AG04449 (cell line): ENCODE measurements at places on chromosomes 4 and X.

DNA sequence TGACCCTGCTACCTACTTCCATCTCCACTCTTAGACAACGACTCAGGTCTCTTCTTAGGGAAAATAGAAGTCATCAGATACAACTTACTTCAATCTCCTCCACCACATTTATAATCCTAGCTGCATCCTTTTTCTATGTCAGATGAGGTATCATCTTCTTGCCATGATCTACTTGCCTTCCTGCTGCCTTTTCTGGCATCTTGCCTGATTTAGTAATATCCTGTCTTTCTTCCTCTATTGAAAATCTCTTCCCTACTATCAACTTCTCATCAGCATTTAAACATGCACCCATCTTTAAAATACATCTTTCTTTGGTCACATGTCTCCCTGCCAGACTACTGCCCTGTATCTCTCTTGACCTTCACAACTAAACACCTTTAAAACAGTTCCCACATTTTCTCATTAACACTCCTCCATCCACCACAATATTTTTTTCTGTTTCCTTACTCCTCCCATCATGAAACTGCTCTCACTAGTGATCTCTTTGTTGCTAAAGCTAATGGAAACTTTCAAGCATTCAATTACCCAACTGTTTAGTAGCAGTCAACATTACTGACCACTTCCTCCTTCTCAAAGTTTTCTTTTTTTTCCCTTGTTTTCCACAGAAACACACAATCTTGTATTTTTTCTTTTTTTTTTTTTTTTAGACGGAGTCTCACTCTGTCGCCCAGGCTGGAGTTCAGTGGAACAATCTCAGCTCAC lies 100.8 kb upstream of the CXorf66 start:
- DNase-seq: no peak

GRCh38 chr4:102552781-102553180 lies 51.6 kb downstream of the NFKB1 start:
- DNase-seq: no peak

GRCh38 chr4:40804598-40804997 lies 54.8 kb downstream of the NSUN7 start:
- no peak for DNase-seq

DNA sequence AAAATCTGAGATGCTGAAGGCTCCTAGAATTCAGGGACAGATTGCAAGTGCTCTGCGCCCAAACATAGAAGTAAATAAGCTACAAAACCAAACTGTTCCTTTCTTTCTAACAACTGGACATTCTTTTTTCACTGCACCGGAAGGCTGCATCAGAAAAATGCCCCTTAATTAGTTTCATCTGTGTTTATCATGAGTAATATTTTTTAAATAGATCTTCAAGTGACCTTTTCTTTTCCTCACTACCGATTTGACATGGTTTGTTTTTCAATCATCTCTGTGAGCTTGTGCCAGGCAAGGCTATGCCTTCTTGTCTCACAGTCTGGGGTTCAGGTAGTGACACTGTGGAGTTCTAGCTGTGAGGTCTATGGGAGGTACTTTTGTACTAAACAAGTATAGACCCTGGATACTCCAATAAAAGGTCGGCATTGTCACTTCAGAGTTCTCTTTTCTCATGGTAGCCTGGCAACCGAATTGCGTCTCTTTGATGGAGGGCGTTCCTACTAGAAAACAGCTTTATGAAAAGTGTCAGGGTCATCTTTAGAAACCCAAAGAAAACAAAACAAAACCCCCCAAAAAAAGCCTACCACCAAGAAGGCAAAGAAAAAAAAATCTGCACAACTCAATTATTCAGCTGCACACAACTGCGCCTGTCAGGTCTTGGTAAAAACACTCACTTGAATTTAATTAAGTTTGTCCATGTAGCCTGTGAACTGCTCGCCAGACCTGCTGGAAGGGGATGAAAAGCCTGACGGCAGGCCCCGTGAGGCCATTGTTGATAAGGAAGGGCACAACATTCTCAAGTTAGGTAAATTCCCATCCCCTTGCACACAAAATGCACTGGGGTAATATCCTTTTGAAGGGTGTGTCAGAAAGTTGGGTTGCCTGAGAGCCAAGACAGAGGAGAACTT lies 22.8 kb upstream of the ADAMTS3 start:
- no peak for DNase-seq

DNA sequence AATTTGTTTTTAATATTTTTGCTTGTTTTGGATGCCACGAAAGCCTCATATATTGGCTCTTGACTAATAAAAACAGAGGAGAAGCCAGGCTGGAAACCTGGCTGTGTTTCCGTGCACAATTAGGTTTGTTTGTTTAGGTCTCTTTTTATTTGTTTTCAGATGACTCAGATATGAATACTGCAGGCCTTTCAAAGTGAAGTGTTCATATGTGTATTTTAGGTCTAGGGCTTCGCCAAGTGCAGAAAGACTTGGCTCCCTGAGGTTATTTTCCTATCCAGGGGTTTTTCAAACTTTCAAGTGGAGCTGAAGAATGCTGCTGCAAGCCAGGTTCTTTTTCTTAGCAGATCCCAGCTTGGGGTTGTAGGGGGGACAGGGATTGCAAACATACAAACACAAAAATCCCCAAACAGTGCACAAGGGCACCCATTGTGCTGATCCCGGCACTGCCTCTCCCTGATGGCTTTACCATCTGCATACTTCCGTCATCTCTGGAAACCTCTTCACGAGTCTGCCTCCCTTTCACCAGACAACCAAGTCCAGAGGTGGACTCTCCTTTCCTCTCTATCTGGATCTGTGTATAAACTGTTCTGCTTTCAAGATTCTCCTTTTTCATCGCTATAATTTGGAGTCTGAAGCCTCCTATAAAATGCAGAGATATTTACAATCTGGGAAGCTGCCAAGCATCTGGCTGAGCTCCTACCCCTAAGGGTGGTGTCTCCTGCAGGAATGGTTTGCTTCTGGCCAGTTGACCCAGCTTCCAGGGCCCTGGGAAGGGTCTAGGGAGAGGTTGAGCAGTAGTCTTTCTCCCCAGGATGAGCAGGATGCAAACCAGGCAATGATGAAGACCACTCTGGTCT lies 108.6 kb downstream of the SMIM20 start:
- DNase-seq: no peak

DNA sequence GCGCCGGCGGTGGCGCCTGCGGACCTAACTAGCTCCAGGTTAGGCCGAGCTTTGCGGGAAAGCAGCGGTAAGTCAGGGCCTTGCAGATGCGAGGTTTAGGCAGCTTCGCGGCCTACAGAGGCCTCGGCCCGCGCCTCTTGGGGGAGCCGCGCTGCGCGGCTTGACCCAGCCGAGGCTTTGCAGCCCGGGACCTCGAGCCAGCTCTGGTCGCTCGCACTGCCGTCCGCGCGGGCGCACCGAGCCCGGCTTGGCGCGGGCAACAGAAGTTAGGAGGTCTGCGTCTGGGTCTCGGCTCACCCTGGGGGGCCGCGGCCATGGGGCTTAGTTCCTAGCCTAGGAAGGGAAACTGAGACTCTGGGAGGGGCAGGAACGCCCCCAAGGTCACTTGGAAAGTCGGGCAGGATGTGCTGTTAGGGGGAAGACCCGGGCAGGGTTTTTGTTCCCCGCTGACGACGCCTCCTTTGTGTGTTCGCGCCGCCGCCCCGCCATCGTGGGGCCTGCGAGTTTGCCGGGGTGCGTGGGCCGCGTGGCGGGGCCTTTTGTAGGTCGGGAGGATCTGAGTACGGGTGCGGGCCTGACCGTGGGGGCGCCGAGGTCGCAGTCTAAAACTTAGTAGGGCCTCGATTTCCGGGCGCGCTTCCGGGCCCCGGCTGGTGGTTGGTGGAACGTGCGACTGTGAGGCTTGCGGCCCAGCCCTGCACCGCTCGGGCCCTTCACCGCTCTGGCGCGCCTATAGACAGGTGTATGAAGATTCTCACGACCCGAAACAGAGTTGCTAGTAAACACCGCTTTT lies 482 bp downstream of the RNF4 start:
- DNase-seq: no peak

- no peak for DNase-seq
These were observed 73.0 kb downstream of the TMEM165 start for GRCh38 chr4:55468724-55469123.

DNA sequence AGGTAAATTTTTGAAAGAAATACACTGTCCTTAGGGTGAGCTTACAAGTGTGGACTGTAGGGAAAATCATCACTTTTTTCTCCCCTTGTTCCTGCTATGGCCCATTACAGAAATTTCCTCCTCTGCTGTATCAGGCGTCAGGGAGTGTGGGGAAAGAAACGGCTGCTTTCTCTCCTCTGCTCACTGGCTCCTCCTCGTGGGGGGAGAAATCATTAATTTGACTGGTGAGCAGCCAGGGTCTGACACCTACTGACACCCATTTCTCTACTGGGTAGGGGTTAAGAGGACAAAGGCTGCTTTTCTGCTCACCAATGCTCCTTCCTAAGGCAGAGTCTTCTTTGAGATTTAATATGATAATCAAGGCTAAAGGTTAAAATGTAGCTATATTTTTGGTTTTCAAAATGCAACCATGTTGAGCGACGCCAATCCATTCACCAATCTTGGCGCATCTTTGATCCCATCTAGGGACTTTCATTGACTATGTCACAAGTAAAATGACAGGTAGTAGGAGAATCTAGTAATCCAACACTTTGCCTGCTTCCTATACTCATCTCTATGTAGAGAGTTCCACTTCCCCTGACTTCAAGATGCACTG lies 25.1 kb downstream of the SETD7 start:
- DNase-seq: no peak
